Dermis blood vessel endothelial cell (primary cell): ENCODE measurements at places on chromosomes 12 and 14.

DNA sequence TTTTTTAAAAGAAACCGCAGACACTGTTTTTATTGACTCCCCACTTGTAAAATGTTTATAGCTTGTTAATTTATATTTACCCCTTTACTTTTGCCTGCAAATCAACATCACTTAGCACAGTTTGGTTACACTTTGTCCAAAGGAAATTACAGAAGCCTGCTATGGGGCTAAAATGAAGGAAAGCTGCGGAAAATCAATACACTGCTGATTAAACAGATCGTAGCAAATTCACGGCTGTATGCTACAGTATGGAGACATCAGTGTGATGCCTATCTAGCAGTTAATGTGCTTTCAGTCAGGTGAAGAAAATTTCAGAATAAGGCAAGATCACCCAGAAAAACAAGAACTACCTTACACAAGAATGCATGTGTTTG is 110.0 kb downstream of the FOXG1 start:
- DNase-seq, result no peak

- no peak for DNase-seq
Observed at GRCh38 chr12:75850721-75851462, 180.7 kb downstream of the PHLDA1 start.

DNA sequence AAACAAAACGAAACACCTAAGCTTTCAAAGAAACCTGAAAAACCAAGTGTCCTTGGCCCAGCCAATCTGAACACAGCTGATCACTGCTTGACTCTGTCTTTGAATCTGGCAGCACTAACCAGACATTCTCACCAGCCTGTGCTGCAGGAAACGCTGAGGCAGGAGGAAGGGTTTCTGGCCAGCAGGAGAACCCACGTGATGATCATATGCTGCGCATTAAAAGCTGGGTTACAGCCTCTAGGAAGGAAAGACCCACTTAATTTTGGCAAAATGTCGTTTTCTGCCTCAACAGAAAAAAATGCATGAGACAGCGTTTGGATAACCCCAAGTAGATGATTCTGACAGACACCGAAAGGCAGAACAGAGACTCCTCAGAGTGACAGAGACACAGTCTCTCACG is 9.8 kb downstream of the APPL2 start:
- DNase-seq, result peak; percentile 91

DNA sequence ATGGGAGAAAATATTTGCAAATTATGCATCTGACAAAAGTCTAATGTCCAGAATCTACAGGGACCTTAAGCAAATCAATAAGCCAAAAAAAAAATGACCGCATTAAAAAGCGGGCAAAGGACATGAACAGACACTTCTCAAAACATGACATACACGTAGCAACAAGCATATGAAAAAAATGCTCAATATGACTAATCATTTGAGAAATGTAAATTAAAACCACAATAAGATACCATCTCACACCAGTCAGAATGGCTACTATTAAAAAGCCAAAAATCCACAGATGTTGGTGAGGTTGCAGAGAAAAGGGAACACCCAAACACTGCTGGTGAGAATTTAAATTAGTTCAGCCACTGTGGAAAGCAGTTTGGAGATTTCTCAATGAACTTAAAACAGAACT is 16.1 kb downstream of the PAWR start:
- no peak for DNase-seq

GRCh38 chr12:106600503-106600902 is 17.7 kb downstream of the RFX4 start:
- no peak for DNase-seq

- no peak for DNase-seq
Observed at GRCh38 chr12:79983986-79984620, 49.2 kb upstream of the PPP1R12A start.

GRCh38 chr12:52149651-52150241 is 42.1 kb downstream of the KRT80 start:
- DNase-seq, result no peak

- peak; percentile 89 for DNase-seq
Observed at GRCh38 chr14:55430024-55430690, 10.3 kb downstream of the TBPL2 start.

DNA sequence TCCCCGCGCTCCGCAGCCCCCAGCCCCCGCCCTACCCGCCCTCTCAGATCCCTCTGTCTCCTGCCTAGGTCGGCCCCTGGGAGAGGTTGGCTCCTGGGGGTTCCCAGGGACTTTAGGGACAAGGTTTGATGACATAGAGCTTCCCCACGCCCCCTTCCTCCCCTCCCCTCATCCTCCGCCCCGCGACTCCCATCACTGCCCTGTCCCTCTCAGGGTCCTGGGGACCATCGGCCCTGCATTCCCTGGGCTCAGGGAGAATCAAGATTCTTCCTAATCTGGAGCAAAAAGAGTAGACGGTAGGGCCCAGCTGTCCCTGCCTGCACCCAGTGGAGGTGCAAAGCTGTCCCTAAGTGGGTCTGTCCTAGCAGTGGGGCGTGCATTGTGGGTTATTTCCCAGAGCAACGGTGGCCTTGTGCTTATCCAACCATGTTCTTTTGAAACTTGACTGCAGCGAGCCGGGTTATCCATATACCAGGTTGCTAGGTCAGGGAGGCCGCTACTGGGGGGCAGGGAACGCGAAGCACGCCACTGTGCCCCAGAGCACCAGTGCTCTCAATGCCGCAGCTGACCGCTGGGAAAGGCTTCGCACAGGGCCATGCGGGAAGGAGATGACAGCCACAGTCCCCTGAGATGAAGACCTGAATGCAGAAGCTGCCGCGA is 124.4 kb upstream of the PRMT8 start:
- no peak for DNase-seq

DNA sequence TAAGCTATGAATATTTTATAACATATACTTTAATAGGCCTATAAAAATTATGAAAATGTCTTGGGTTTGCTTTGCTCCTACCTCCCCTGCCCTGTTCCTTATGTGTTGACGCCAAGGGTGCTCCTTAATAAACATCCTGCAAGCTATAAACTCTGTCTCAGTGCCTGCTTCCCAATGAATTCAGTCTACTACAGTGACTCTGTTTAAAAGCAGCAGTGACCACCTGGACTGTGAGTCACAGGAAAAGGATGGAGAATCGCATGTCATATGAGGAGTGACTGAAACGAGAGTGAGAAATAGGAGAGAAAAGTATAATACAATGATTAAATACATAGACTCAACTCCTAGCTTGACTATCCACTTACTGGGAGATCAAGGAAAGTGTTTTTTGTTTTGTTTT is 41.1 kb upstream of the CFAP54 start:
- peak; percentile 92 for DNase-seq

DNA sequence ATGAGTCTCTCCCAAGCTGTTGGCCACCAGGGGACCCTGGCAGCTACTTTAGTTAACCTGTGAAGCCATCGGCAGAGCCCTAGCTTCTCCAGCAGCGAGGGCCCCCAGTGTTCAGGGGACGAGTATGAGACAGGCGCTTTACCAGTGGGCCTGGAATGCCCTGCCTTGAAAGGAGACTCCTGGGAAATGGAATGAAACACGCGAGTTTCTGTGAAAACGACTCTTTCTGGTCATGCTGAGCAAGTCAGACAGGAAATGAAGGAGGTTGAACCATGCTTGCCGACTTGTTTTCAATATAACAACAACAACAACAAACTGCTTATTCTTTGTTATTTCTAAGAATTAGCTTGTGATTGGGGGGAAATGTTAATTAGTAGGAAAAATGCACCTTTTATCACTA is 42.9 kb downstream of the SFSWAP start:
- DNase-seq, result no peak

- DNase-seq, result peak; percentile 78
Observed at GRCh38 chr14:68795597-68796417, 2.9 kb upstream of the ZFP36L1 start.

- DNase-seq, result peak; percentile 87
Observed at GRCh38 chr14:92692822-92693226, 55.6 kb downstream of the LGMN start.

DNA sequence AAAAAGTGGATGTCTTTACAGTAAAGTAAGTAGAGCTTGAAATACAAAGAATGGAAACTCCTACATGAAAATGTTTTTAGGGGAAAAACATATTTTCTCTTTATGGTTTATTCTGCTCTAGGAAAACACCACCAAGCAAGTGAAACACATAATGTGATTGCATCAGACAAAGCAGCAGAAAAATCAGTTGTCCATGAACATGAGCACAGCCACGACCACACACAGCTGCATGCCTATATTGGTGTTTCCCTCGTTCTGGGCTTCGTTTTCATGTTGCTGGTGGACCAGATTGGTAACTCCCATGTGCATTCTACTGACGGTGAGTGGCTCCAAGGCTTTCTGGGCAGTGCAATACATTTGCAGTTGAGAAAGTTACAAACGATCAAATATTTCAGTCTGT is 42.6 kb upstream of the PLEKHD1 start:
- no peak for DNase-seq

DNA sequence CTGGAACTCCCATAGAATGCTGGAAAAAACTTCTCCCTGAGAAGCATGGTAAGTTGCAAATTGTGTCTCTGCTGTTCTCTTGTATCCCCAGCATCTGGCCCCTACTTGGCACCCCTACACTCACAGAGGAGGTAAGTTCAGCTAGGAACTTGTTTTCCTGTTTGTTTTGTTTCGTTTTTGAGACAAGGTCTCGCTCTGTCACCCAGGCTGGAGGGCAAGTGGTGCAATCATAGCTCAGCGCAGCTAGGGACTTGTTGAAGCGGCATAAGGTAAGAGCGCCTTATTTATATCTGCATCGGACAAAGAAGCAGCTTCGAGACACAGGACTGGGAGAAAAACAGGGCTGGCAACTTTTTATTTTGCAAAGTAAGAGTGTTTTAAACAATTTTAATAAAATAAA is 18.5 kb upstream of the ANO2 start:
- DNase-seq, result no peak

- DNase-seq, result no peak
Observed at GRCh38 chr12:68294251-68294650, 37.9 kb downstream of the MDM1 start.
